NCI-H1694 (cell line): ENCODE measurements at places on chromosomes 6 and 20.

DNA sequence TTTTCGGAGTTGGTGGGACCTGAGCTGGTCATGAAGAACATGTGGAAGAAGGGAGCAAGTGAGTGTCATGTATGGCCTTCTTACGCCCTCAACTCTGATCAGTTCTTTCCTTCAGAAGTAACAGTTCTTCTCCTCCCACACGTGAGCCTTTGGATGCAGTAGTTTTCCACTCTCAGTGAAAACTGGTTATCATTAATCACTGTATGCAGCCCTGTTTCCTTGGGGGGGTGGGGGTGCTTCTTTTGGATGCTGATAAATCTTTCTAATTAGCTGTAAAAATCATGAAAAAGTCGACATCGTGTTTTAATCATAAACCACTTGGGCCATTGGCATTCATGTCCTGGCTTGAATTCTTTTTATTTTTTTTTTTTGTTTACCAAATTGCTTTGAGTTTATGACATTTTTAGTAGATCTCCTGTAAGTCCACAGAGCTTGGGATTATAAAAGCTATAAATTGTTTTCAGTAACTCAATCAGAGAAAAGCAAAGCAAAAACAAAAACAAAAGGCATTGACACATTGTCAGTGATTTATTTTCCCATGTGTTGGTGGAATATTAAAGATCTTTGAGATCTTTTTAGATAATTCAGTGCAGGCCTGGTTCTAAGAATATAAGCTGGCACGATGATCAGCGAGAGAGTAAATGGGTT is 84.8 kb downstream of the TRMT11 start:
- no peak for DNase-seq

- DNase-seq, result no peak
Observed at GRCh38 chr20:34524426-34524825, 8.2 kb downstream of the DYNLRB1 start.

GRCh38 chr6:52139985-52140680 is 46.0 kb upstream of the IL17A start:
- DNase-seq, result no peak

DNA sequence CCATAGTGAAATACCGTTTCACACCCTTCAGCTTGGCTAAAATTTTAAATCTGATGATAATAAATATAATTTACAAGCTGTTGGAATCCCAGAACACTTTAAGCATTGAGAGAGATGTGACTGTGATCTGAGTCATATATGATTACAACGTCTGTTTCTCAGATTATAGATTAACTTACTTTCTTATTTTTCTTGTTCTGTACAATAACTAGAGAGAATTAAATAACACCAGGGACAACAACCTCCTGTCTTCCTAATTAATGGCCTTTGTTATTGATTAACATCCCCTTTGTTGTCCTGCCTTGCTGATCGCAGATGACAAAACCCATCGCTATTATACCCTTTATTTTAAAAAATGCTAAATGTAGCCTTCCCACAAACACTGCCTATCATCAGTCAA is 87.8 kb upstream of the EZR start:
- no peak for DNase-seq

DNA sequence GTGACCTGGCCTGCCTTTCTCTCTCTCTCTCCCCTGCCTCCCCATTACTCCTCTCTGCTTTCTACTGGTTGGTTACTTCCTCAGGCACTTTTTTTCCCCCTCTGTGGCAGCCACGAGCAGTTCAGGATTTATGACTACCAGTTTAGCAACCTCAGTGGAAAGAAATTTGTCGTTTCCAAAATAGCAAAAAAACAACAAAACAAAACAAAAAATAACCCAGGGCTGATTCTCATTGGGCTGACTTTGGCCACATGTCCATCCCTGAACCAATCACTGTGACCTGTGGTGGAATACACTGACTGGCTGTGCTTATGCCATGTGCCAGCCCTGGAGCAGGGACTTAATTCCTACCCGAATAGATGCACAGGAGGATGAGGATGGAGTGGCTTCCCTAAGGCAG is 137.4 kb downstream of the TFAP2C start:
- no peak for DNase-seq

GRCh38 chr6:19836799-19837510 is at the start of gene ID4:
Gene ID4 (plus strand): TSS chr6:19837370. CDS start chr6:19837755, 385 bp downstream.
- DNase-seq, result no peak

DNA sequence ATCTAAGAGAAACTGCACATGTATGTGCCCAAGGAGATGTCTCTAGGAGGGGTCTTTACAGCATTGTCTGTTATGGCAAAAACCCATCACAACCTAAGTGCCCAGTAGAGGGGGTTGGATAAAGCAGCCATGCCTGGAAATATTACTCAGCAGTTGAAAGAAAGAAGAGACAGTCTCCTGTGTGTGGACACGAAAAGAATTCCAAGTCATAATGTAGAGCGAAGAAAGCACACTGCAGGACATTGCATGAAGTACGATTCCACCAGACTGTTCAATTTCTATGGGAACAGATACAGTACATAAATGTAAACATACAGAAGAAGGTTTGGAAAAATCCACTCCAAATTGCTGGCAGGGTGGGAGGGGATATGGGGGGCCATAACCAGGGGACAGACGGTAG is 7.3 kb upstream of the TGM2 start:
- no peak for DNase-seq

DNA sequence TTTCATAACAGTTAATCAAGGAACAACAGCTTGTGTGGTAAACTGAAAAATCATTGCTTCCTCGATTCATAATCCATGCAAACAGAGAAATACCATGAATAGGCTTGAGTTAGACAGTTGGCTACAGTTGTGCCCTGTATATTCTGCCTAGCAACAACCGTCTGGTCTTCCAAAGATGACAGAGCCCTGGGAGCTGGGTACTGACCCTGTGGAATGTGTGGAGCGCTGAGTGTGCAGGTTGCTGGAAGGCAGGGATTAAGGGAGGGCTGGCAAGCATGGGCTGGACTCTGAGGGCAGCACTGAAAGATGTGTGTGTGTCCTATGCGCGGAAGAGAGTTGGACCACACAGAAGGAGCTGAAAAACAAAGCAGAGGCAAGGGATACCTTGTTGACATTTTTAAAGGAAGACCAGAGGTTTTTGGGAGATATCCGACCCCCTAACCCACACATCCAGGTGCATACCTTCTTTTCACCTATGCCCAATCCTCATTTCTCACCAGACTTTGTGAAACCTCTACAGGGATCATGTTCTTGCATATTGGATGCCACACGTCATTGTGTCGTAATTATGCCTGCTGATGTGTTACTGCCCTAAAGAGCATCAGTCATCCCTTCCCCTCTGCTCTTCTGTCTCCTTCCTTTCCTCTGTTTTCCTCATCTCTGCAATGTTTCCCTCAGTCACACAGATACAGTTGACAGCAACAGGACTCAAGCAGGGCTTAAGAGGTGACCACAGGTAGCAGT is 58.2 kb upstream of the VGLL2 start:
- DNase-seq, result no peak

- DNase-seq, result no peak
Observed at GRCh38 chr20:57061051-57061900, 205.2 kb downstream of the BMP7 start.

GRCh38 chr6:14865531-14866100 is 380.3 kb upstream of the JARID2 start:
- no peak for DNase-seq

GRCh38 chr6:135906542-135906941 is 55.0 kb downstream of the PDE7B start:
- DNase-seq, result no peak

GRCh38 chr20:13991311-13991710 is 897 bp upstream of the SEL1L2 start:
- DNase-seq, result no peak

- no peak for DNase-seq
Observed at GRCh38 chr20:39269493-39270217, 307.5 kb downstream of the DHX35 start.

DNA sequence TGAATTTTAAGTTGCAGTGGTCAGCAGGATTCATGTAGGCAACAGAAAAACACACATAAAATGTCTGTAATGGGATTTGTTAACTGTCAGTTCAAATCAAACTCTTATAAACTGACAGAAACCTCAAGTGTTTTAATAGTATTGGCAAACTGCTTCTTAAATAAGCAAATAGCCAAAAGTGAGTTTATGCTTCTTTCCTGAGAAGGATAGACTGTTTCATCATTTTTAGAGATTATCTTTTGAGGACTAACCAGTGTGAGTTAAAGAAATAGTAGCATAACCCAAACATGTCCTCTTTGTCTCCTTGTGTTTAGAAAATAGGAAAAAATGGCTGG is 68.0 kb downstream of the AIG1 start:
- DNase-seq, result no peak

DNA sequence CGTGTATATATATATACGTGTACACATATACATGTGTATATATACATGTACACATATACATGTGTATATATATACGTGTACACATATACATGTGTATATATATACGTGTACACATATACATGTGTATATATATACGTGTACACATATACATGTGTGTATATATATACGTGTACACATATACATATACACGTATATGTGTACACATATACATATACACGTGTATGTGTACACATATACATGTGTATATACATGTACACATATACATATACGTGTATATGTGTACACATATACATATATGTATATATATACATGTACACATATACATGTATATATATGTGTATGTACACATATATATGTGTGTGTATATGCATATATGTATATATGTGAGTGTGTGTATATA is 317.2 kb downstream of the LAMA2 start:
- no peak for DNase-seq

GRCh38 chr6:22043284-22043962 is 253.4 kb downstream of the PRL start:
- no peak for DNase-seq

DNA sequence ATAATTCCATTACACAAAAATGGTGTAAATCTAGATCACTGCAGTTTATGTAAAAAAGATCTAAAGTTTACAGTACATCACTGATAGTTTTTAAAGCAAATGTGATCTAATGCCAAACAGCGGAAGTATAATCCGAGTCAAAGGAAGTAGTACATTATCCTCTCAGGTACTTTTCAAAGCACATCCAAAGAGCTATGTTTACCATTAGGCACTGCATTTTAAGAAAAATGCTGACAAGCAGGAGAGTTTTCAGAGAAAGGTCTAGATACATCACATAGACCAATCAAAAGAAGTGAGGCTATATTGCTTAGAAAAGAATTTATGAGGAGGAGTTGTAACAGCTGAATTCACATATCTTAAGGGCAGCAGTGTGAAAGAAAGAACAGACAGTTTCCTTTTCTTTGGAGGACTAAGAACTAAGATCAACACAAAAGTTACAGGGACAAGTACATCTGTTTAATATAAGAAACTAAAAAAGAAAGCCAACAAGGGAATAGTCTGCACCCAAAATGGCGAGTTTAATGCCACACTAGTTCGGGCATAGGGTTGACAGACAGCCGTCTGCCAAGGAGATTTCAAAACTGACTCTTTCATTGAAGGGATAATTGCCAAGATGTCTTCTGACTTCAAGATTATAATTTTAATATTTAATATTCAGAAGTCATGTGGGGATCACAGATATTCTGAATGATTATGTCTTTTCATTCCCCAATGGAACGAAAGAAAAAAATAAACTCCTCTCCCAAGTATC is 1.4 kb downstream of the ZNF184 start:
- no peak for DNase-seq

- DNase-seq, result no peak
Observed at GRCh38 chr6:36897609-36898008, 11.9 kb downstream of the C6orf89 start.

GRCh38 chr6:141158740-141159139 is 974.0 kb upstream of the GJE1 start:
- no peak for DNase-seq

DNA sequence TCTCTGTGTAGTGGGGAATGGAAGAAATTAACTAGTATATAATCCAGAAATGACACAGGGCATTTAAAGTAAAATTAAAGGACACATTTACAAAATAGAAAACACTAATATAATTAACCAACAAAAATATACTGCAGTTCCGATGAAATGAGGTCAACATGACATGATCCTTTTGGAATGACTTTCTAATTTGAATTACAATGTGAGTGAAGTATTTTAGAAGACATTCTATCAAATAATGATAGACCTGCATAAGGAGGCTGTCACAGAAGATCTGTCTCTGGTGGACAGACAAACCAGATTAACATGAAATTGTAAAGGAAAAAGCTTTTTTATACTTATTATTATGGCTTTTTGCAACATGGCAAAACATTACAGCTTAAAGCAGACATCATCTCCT is 100.6 kb upstream of the FAM184A start:
- no peak for DNase-seq

- no peak for DNase-seq
Observed at GRCh38 chr20:53570446-53571276, 23.0 kb downstream of the ZNF217 start.

GRCh38 chr20:50015993-50016770 is 33.4 kb downstream of the SNAI1 start:
- peak; percentile 59 for DNase-seq

- no peak for DNase-seq
Observed at GRCh38 chr20:61896058-61896961, 169.4 kb downstream of the TAF4 start.

- no peak for DNase-seq
Observed at GRCh38 chr6:38476888-38477287, 162.8 kb downstream of the BTBD9 start.

DNA sequence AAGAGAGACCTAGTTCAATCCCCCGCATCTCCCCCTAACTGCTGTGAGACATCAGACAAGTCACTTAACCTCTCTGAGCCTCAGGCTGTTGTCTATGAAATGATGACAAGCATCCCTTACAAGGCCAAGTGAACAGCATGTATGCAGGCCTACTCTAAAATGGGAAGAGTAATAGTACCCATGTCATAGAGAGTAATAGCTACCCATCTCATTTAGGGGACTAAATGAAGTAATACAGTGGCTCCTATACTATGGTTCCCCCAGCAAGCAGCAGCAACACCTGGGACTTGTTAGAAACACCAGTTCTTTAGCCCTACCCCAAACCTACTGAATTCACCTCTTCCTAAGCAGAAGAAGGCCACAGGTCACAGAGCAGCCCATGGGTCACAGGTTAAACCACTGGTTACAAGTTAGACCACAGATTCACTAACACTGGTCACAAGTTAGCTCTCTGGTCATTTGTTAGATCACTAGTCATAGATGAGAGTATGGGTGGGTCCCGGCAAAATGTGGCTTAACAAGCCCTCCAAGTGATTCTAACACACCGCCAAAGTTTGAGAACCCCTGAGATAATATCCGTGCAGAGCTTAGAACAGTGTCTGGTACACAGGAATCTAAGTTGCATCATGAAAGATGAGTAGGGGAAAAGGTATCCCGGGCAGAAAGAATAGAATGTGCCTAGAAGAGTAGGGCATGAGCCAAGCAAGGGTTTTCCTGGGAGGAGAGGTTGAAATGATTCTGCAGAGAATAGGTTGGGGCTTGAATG is 1.4 kb downstream of the DEFB124 start:
- DNase-seq, result no peak

- no peak for DNase-seq
Observed at GRCh38 chr6:7193122-7193521, 85.4 kb downstream of the RREB1 start.
